AG09319 (cell line): ENCODE measurements at places on chromosomes 1 and 21.

DNA sequence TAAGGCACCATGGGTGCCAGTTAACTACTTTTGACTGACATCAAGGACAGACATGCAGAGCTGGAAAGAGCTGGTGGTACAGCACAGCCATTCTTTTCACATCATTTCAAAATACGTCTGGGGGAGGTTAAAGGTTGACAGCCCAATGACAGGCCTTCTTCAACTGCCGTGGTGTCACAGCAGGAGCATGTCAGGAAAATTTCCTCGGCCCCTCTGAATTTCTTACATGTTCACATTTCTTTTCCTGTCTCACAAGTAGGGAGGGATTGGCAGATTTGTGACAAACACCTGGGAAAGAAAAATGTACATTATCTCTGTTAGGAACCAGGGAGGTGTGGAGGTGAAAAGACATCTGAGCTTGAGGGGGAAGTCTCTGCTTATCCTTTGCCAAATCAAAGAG, 279.1 kb downstream of the SPATA17 start:
- DNase-seq, result no peak

GRCh38 chr1:174764191-174764590, 235.6 kb upstream of the CACYBP start:
- no peak for DNase-seq

DNA sequence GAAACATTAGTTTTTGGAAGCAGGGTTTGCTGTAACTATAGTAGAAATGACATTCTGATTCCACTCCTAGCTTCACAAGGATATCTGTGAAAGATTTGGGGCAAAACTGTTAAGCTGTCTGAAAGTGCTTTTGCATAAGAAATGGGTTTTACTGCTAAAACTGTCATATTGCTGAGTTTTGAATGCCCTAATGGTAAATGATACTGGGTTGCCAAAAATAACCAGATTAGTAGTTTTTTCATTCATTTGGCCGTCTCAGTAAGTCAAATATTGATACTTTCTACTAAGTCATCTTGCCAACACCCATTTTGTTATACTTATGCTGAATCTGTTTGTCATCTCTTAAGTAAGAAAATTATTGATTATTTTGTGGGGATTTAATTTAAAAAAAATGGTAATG, 399 bp upstream of the PTPRC start:
- DNase-seq, result no peak

DNA sequence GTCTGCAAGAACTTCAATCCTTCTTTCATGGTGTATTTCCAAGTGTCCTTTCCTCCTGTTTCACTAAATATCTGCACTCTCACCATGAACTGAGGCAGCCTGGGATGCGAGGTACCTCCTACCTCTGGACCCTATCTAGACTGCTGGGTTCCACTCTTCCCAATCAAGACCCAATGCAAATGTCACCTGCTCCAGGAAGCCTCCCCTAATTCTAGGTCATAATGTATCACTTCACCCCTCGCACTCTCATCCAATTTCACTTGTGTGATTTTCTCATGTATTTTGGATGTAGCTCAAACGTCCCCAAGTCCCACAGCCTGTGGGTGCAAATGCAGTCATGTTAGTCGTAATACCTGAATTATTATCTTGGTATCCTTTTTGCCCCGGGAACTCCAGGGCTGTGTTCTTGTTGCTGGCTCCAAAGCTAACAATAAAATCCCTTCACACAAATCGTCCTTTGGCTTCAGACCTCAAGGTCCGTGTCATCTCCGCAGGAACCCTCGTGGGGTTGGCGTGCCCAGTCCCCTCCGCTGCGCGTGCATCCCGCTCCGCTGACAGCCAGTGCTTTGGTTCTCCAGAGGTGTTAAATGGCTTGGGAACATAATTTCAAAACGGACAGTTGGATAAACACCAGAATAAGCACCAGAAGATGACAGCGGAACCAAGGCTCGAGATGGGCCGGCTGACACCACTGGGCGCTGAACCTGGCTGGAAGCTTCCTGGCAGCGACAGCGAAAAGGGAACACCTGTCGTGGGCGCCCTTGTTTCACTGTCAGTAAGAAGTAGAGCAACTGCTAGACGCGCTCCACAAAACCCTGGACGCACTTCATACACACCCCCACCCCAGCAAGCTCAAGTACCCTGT, 1.0 kb upstream of the BACH1 start:
- DNase-seq, result no peak

GRCh38 chr1:17427696-17428660, 11.5 kb downstream of the RCC2 start:
- DNase-seq, result no peak

DNA sequence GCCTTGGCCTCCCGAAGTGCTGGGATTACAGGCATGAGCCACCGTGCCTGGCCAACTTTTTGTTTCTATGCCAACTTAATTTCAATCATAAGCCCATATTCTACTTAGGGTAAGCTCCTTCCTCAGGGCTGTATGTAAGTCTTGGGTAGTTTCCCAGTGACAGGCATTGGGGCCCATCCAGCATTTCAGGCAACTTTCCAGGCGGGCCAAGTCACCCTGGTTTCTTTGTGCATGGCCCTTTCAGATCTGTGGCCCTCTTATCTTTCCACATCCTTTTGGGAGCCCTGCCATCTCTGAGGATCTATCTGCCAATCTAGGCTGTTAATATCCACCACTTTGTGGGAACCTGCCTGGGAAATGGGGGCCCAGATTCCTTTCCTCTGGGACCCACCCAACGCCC, 58.7 kb downstream of the TNN start:
- no peak for DNase-seq

- DNase-seq, result no peak
Observed at GRCh38 chr1:201083741-201084140, 28.5 kb downstream of the CACNA1S start.

DNA sequence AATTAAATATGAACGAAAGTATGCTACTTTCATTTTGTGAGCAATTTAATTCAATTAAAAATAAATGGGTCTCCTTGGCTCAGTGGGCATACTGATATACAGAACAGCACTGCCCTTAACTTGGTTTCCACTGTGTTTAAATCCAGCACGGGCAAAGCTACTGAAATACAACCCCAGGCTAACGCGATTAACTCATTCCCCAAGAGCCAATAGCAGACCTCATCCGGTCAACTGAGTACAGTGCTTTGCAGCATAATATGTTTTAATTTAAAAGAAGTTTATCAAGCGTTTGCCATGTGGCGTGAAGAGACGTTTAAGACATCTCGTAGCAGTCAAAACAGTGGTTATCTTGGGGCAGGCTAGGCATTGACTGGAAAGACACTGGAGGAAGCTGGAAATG, 118.6 kb downstream of the PROX1 start:
- DNase-seq, result no peak

DNA sequence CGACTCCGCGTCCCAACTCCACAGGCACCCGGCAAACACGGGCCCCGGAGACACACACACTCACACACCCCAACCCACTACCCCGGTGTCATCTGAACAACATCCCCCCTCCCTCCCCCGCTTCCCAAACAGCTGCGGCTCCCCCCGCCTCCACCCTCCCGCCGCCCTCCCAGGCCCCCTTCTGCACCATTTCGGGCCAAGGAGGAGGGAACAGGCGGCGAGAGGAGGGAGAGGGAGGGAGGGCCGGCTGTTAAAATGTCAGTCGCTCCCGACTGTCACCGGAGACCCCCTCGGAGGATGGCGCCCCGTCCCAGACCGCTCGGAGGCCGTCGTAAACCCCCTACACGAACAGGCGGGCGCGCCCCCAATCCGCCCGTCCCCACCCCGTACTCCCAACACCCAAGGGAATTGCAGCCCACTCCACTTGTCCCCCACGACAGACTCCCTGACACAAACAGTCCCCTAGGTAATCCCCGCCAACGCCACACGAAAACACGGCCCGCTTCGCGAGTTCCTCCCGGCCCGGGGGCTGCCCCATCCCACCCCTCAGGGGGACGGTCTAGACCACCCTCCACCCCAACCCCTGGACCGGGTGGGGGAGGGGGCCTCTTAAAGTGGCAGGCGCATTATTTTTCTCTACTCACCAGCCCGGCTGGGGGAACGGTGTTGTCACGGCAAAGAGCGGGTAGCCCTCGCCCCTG, 583 bp downstream of the MEF2D start:
- no peak for DNase-seq

DNA sequence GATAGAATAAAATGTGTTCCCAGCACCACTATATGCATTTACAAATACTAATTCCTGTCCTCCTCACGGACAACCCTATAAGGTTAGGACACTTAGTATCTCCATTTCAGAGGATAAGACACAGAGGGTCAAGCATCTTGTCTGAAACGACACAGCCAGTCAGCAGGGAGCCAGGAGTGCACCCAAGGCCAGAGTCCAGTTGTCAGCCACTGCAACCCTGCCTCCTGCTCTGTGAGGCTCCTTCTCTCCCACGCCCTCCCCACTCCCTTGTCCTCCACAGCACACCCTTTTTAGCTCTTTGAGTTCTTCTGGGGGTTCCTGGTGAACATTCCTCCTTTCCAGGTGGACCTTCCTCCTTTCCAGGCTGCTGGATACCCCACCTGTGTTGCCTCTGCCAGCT, 119.0 kb upstream of the TNR start:
- DNase-seq, result no peak

GRCh38 chr1:3332043-3332442, 122.4 kb upstream of the ARHGEF16 start:
- DNase-seq, result no peak

DNA sequence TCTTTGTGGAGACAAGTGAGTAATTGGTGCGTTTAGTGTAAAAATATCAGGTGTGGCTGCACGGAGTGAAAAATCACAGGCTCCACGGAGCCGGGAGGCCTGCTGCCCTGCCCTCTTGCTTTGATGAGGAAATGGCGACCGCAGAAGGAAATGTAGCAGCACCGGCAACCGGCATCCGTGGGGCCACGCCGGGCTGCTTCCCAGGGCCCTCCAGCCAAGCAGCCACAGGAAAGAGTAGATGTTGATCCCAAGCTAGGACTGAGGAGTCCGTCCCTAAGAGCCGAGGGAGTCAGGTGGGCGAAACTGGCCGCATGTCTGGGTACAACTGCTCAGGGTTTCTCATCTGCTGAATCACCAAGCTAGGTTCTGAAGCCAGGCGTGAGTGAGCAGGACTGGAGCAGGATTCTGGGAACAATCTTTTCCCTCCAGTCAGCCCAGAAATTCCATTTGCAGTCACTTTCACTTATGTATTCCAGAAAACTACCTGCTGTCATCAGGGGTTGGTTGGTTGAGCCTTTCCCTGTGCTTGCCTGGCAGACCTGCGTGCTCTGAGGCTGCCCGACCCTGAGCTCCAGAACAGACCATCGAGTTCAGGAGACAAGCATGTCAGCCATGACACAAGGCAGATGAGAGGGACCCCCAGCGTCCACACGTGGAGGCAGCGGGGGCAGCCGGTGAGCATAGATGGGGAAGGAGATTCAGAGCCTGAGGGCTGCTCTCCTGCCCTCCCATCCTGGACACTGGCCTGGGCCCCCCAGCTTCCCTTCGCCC, 5.8 kb upstream of the ITGB2 start:
- no peak for DNase-seq

DNA sequence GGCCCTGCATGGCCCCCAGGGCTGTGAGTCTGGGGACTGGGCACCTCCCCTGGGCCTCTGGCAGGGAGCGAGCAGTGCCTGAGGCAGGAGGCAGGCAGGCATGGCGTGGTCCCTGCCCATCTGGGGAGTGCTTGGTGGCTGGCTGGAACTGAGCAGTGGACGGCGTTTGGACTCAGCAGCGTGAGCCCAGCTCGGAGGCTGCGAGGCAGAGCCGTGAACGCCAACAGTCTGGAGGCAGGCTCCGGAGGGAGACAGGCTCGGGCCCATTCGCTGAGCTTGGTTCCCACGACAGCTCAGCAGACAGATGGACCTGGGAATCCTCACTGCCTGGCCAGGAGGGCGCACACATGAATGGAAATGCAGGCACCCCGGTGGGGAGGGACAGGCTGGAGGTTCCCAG, 160.7 kb upstream of the POU3F1 start:
- DNase-seq, result no peak

GRCh38 chr1:223035724-223036478, 107.1 kb downstream of the TLR5 start:
- DNase-seq, result no peak

DNA sequence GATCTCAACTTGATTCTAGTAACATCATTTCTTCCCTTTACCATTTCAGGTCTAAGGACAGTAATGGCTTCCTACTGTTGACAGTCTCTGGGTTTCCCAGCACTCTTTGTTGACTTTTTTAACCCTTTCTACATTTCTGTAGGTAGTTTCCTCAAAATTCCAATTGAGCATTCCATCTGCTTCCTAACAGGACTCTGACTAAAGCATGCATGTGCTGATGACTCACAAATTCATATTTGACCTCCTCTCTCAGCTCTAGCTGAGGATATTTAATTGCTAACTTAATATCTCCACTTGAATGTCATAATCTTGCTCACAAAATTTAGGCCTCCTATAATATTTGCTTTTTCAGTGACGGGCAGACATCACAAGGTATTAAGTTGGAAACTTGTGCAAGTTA, 93.3 kb upstream of the ZNHIT6 start:
- DNase-seq, result no peak

DNA sequence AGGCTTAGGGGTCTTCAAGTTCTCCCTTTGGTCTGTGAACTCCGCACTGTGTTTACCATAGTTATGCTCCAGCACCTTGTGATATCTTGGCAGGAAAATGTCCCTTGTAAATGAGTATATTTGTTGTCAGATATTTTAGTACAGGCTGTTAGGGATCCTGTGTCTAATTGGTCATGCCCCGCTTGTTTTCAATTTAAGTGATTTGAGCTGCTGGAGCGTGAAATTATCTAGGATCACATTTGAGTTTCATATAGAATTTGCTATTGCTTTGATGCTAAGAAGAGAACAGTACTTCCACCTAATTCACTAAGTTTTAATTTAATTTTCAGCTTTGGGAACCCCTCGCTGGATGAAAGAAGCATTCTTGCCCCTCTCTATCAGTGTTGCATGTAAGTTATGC, 15.4 kb upstream of the TOR3A start:
- DNase-seq, result no peak

GRCh38 chr1:6870086-6870485, 84.8 kb downstream of the CAMTA1 start:
- DNase-seq, result no peak

GRCh38 chr1:111219557-111220286, 7.8 kb upstream of the CHI3L2 start:
- no peak for DNase-seq

GRCh38 chr1:26832249-26832960, 5.9 kb downstream of the ZDHHC18 start:
- DNase-seq, result no peak

- no peak for DNase-seq
Observed at GRCh38 chr1:226788965-226789364, 49.9 kb upstream of the ITPKB start.

- no peak for DNase-seq
Observed at GRCh38 chr1:223717695-223718363, 5.5 kb downstream of the CAPN2 start.

DNA sequence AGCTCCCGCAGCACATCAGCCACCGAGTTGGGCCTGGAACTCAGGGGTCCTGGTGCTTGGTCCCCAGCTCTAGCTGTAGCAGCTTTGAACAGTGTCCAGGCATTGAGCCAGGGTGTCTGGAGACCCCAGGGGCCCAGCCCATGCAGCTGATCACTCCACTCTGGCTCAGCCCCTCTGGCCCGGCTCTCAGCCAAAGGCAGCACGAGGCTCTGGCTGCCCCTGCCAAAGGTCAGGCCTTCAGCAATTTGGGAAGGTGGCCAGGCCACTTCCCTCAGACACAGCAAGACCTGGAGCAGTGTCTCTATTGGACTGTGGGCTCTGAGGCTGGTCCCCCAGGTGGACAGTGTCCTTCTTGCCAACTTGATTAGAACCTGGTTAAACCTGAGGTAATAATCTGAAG, 34.4 kb upstream of the RNF19B start:
- DNase-seq, result no peak
